ENCODE measurements at places on chromosomes 16 and 17.

DNA sequence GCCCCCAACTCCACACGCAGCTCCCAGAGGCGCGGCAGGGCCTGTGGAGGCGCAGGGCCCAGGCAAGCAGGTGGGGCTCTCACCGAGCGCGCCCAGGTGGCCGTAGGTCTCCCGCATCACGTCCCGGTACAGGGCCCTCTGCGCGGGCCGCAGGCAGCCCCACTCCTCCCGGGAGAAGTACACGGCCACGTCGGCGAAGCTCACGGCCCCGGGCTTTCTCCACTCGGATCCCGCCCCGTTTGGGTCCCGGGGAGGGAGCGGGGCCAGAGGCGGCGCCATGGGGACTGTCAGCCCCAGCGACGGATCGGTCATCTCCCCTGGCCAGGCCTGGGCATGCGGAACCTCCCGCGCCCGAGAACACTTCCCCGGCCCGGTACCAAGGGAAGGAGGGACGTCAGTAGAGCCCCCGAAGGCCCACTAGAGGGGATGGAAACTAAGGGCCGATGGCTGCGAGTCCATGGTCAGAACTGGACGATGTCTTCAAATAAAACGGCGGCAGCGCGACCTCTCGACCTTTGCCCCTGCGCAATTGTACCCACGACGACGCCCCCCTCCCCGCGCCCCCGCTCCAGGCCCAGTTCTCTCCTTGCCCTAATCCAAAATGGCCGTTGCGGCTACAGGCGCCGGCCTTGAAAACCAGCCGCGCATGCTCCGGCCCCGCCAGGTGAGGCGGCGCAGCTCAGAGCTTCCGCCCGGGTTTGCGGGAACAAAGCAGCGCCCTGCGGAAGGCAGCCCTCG is at the start of gene ZNF747:
TSS of gene ZNF747 (minus strand) at position 491 of the 738 bp plus-strand sequence. CDS start at position 312, 179 bp downstream.
- DNase-seq = peak; percentile 88

GRCh38 chr16:25135254-25135878 is 23.8 kb downstream of the LCMT1 start:
- no peak for DNase-seq

- DNase-seq = no peak
Measured at GRCh38 chr17:38739305-38739704, 8.8 kb downstream of the PCGF2 start.

DNA sequence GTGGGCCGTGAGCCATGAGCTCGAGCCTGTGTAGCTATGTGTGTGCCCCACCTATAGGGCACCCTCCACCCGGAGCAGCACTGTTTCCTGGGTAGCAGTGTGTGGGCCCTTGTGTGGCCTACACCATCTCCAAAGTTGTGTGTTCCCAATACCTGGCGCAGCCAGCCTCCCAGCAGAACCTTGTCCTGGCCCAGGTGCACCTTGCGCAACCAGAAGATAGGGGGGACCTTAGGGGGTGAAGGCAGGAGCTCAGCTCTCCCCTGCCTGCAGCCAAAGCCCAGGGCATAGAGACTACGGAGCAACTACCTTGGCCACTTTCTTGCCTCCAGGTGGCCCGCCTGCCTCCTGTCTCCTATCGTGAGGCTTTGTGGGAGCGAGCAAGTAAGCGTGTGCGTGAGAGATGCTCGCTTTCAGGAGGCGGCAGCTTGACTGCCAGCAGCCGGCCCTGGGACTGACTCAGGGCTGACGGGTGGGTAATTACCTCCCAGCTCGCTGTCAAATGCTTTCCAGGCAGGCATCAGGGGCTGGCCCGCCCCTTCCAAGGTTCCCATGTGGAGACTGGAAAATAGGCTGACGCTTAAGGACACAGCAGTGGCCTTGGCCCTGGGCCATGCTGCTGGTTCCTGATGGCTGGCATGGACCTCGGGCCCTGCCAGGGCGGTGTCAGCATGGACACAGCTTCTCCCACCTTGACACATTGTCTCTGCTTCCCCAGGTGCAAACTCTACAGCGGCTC is 19.0 kb downstream of the TRAF7 start:
- no peak for DNase-seq

DNA sequence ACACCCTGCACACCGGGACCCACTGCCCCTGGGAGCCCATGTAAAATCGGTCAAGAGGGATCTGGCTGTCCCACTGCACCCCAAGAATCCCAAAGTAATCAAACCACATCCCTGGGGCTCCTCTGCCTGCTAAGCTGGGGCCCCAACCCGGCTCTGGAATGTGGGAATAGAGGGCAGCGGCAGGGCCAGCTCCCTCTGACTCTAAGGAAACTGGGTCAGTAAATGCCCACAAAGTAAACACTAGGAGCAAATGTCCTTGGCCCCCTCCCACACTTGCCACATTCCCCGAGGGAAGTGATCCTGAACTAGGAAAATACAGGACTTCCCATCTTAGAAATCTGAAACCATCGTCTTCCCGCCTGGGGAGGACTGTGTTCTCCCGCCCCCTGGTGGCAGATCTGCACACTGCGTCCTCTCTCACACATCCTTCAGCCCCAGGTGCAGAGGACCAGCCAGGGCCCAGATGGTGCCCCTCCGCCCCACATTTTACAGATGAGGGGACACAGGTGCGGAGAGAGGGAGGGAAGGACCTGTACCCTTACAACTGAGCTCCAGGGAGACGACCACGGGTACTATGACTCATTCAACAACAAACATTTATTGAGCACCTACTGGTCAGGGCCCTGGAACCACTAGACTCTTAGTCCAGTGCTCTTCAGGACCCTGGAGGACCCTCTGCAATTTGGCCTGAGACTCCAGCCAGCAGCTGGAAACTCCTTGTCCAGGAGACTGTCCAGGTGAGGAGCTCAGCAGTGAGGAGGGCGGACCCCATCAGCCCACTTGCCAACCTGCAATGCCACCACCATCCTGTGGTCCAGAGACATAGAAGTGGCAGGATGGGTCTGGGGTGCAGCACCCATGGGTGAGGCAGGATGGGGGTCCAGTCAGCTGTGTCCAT is 10.1 kb downstream of the P3H4 start:
- peak; percentile 63 for DNase-seq

DNA sequence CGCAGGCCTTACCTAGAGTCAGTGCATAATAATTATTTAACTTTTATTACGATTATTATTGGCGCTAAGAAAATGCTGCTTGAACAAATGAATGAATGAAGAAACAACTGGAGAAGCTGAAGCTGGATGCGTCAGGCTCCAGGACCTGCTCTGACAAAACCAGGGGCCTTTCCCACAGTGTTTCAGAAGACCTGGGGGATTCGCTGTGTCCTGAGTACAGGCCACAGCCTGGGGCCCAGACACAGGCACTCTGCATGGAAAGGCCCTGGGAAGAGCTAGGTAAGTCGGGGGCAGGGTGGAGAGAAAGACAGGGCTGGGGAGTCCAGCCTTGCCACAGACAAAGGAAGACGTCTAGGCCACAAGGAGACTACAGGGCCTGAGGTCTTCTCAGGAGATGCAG is 226.1 kb downstream of the ZNF423 start:
- DNase-seq = no peak

DNA sequence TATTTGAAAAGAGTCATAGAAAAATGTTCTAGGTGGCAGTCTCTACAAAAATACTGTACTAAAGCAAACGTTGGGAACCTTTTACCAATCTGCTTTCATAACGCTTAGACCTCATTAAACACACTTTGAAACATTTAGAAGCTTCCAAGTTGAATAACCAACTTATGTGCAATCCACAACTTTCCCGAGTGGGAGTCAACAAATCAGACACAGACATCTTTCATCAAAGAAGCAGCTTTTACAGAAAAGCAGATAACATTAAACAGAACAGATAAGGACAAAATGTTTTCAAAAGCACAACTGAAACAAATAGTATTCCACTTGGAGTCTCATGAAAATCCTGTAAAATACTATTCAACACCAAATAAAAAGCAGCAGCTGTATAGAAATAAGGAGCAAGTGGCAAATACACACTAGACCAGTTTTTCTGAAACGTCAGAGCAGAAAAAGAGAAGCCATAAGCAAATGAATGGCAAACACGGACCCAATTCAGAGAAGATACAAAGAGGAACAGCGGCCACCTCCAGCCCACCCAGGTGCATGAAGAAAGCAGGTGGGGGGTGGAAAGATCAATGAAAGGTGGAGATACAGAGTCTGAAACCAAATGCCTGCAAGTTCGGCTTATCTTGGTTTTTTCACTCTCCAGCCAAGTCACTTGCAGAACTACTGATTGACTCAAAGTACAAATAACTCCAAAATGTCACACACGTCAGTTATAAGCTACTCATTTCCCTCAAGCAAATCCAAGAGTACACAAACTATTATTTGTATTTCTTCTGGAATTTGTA is 18.4 kb upstream of the FBF1 start:
- no peak for DNase-seq

DNA sequence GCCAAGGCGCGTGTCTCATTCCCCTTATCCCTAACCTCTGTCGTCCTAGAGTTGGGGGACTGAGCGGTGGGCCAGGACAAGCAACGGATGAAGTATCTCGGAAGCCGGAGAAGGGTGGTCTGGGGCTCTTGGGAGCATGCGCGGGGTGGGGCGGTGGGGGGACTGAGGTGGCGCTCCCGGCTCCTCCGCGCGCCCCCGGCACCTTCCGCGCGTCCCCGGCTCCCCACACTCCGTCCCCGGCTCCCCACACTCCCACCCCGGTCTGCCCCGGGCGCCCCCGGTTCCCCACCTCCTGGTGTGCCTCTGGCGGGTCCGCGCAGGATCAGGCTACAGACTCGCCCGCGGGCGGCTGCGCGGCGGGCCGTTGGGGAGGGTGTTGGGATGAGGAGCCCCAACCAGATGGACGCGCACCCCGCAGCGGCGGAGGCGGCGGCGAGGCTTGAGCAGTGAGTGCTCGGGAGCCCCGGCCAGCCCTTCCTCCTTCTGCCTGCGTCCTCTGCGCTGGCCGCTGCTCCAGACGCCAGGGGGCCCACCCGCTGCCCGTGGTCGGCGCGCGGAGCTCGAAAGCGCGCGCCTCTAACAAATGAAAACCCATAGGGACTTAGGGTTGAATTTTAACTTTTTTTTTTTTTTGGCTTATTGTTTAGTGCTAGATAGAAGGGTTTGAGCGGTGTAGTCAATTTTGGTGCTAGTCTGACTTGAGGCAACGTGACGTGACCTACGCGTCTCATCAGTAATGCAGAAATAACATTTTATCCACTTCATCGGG is 5.6 kb upstream of the CRYM start:
- DNase-seq = no peak

GRCh38 chr16:56647641-56648431 is 3.9 kb upstream of the MT1B start:
- no peak for DNase-seq

GRCh38 chr16:51542981-51543815 is 392.1 kb upstream of the SALL1 start:
- no peak for DNase-seq

- no peak for DNase-seq
Measured at GRCh38 chr17:76714336-76714735, 3.6 kb upstream of the MXRA7 start.

- DNase-seq = no peak
Measured at GRCh38 chr17:63688396-63689020, 11.4 kb downstream of the LIMD2 start.

- no peak for DNase-seq
Measured at GRCh38 chr17:38942696-38943334, 17.4 kb downstream of the LASP1NB start.

- DNase-seq = no peak
Measured at GRCh38 chr16:12009922-12010321, 33.4 kb downstream of the SNX29 start.

DNA sequence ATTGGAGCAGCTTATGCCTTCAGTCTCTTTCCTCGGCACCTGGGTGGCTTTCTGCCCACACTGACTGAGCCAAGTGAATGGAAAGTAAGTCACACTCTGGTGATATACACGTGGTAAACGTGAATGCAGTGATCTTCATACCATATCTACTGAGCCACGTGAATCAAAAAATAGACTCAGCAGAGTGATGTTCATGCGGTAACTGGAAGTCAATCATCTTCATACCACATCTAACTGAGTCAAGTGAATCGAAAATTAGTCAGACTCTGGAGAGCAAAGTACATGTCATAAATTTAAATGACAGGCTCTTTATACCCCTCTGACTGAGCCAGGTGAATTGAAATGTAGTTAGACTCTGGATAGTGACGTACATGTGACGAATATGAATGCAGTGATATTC is 47.1 kb upstream of the ARL4D start:
- DNase-seq = no peak

DNA sequence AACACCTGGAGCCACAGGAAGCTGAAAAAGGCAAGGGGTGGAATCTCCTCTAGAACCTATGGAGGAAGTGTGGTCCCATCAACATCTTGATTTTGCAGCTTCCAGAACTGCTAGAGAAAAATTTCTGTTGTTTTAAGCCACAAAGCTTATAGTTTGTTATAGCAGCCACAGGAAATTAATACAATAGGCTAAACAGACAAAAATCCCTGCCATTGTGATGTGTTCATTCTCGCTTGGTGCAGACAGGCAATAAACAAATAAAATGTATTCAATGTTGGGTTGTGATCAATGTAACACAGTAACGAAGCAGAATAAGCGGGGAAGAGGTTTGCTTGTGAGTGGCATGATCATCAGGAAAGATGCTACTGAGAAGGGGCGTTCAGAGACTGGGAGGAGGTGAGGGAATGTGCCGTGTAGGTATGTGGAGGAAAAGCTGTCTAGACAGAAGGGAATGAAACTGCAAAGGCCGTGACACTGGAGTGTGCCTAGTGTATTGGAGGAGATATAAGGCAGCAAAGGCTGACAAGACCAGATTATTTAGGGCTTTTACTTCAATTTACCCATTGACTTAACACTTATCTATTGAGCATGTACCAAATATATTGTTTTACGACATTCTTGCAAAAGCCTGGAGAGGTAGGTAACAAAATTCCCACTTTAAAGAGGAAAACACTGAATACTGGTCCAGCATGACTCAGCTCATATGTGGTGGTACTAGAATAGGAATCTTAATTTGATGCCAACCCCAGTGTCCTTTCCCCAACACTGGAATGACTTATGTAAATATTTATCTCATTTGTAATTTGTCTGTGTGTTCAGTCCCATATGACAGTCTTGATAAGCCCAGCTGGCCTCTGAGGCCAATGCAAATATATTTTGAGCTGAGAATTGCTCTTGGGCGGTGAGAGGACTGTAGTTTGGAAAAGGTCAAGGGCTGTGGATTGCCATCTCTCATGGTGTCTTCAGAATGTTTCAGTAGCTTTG is 375.9 kb downstream of the CDH13 start:
- no peak for DNase-seq

DNA sequence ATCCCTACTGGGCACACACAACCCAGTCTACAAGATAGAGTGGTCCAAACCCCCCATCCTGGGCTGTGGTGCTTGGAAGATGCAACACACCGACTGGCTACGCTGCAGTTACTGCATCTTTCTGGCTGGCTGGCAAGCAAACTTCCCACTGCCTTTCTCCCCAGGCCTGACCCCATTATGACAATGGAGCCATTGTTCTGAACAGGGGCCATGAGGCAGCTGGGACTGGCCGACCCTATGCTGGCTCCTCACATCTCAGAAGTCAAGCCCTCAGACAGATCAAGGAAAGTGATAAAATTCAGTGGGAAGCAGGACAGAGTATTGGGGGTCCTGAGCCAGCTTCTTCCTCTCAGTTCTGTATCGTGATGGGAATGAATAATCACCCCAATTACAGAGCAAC is 364.1 kb upstream of the ASIC2 start:
- no peak for DNase-seq

DNA sequence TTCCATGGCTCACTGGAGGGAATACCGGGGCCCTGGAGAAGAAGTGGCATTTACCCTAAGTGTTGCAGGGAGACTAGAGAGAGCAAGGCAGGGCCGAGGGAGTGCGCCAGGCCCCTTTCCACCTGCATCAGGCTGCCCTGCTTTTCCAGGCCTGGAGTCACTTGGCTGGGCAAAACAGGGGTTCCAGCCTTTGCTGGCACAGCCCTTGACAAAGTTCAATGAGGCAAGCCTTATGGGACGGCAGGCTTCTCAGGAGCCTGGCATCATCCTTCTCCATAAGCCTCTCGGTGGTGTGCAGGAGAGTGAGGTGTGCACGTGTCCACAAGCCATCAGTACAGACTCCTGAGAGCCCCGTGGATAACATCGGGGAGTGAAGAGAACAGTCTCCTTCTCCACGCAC is 27.1 kb downstream of the CACNA1G start:
- DNase-seq = no peak
